Common myeloid progenitor, CD34-positive (primary cell): ENCODE measurements at places on chromosomes 12 and 14.

DNA sequence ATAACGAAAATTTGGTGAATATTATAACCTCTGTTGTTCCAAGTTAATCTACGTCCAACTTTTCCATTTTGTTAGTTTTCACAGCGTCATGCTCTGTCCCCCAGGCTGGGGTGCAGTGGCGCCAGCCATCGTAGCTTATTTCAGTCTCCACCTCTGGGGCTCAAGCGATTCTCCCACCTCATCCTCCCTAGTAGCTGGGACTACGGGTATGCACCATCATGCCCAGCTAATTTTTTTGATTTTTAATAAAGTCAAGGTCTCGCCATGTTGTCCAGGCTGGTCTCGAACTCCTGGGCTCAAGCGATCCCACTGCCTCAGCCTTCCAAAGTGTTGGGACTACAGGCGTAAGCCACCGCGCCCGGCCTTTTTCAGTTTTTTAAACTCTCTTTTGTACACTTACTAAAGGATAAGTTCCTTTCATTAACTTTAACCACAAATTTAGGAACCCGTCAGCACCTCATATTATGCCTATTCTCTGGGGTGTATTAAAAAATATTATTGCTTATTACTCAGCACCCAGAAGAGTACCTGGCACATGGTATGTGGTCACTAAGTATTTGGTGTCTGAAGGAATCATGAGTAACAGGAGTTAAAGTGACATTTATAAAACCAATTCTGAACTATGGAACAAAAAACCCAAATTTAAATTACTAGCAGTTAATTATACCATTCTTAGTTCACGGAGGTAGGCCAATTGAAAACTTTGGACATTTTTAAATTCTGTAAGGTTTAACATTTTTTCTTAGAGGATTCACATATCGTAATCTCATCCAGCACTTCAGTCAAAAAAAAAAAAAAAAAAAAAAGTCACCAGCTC is 925 bp upstream of the MIPOL1 start:
- H3K4me3 ChIP-seq, result peak overlapping the region; percentile 78
- no peaks in the 10 kb centered on the region for H3K27me3 ChIP-seq
- no peaks in the 10 kb centered on the region for H3K36me3 ChIP-seq
- peak overlapping the region; percentile 76 for H3K27ac ChIP-seq
- DNase-seq, result no peak
- H3K4me1 ChIP-seq, result peaks cover 8% of the 10 kb centered on the region

GRCh38 chr12:74515849-74516248 is 21.8 kb upstream of the ATXN7L3B start:
- H3K4me1 ChIP-seq, result no peaks in the 10 kb centered on the region
- DNase-seq, result no peak
- no peak overlapping the region for H3K27ac ChIP-seq
- no peaks in the 10 kb centered on the region for H3K27me3 ChIP-seq
- H3K36me3 ChIP-seq, result no peaks in the 10 kb centered on the region
- no peak overlapping the region for H3K4me3 ChIP-seq

DNA sequence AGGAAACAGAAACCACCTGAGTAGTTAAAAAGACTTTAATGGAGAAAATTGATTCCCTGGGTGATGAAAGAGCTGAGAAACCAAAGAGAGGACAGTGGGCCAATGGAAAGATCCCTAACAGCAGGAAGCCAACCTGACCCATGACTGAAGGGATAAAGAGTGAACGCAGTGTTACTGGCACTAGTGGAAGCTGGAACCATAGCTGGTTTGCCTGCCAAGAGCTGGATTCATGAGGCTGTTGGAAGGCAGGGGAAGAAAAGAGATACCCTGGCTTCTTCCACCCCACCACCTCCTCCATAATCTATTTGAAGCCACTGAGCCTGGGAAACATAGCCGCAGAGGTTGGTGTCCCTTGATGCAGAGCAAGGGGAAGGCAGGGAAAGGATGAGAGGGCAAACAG is 125.5 kb upstream of the PRKD1 start:
- DNase-seq, result no peak
- no peaks in the 10 kb centered on the region for H3K36me3 ChIP-seq
- H3K4me3 ChIP-seq, result no peak overlapping the region
- no peaks in the 10 kb centered on the region for H3K27me3 ChIP-seq

GRCh38 chr12:129184127-129184928 is 331.1 kb downstream of the GLT1D1 start:
- no peaks in the 10 kb centered on the region for H3K27me3 ChIP-seq
- H3K27ac ChIP-seq, result no peak overlapping the region
- H3K36me3 ChIP-seq, result no peaks in the 10 kb centered on the region
- H3K4me3 ChIP-seq, result no peak overlapping the region
- DNase-seq, result no peak

- no peaks in the 10 kb centered on the region for H3K36me3 ChIP-seq
- no peak overlapping the region for H3K4me3 ChIP-seq
- peaks cover 25% of the 10 kb centered on the region for H3K27me3 ChIP-seq
- peaks cover 9% of the 10 kb centered on the region for H3K4me1 ChIP-seq
- no peak for DNase-seq
- no peak overlapping the region for H3K27ac ChIP-seq
Observed at GRCh38 chr14:55133416-55133815, 4.4 kb downstream of the LGALS3 start.

DNA sequence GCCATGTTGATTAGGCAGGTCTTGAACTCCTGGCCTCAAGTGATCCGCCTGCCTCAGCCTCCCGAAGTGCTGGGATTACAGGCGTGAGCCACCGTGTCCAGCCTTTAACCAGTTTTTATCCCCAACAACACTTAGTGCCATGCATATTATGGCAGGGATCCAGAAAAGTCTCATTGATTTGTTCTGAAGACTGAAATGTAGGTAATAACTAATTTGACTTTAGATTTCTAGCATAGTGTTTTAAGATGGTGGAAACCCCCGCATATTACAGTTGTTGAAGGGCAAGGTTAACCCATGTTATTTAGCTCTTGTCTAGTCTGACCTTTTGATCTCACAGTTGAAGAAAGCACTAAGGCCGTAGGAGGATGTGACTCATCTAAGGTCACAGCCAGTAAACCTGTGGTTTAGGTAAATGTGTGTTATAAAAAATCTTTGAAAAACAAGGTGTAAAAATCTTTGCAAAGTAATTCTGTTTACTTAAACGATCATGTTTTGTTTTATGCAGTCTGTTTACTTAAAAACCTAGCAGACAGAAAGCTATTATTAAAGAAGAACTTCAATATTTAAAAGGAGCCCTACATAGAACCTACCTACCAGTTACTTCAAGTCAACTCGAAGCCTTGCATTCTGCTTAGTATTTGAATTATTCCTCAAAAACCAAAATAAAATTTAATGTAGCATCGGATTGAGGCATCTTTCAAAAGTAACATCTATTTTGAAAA is 24.8 kb downstream of the BICDL1 start:
- no peak for DNase-seq
- H3K4me1 ChIP-seq, result no peaks in the 10 kb centered on the region
- no peak overlapping the region for H3K4me3 ChIP-seq
- no peak overlapping the region for H3K27ac ChIP-seq

GRCh38 chr14:94717808-94718207 is 52.1 kb downstream of the GSC start:
- DNase-seq, result no peak
- peaks cover 2% of the 10 kb centered on the region for H3K27me3 ChIP-seq
- no peak overlapping the region for H3K4me3 ChIP-seq
- no peaks in the 10 kb centered on the region for H3K36me3 ChIP-seq
- H3K4me1 ChIP-seq, result no peaks in the 10 kb centered on the region

- no peak for DNase-seq
- H3K4me3 ChIP-seq, result no peak overlapping the region
- H3K4me1 ChIP-seq, result no peaks in the 10 kb centered on the region
- H3K27me3 ChIP-seq, result no peaks in the 10 kb centered on the region
Observed at GRCh38 chr12:109737631-109738030, 24.0 kb downstream of the FAM222A start.

GRCh38 chr14:69685218-69685616 is 73.8 kb downstream of the SUSD6 start:
- no peaks in the 10 kb centered on the region for H3K27me3 ChIP-seq
- H3K27ac ChIP-seq, result no peak overlapping the region
- no peaks in the 10 kb centered on the region for H3K36me3 ChIP-seq
- peaks cover 10% of the 10 kb centered on the region for H3K4me1 ChIP-seq

DNA sequence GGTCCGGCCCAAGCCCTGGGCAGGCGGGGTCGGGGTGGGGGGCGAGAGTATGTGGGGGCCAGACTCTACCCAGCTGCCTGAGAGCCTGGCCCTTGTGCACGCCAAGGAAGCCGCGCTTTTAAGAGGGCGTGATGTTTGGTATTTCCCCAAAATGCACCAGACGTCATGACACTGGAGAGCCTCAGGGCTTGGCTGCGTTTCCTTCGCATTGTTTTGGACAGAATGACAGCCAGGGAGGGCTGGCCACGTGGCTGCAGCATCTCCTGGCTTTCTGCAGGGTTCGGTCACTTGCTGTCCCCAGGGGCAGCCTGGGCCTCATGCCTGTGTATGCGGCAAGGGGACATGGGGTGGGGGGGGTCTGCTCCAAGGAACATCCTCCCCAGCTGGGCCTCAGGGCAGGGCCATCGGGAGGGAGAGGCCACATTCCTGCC is 16.1 kb upstream of the NUDT14 start:
- DNase-seq, result peak; percentile 75
- no peak overlapping the region for H3K27ac ChIP-seq
- no peaks in the 10 kb centered on the region for H3K36me3 ChIP-seq

DNA sequence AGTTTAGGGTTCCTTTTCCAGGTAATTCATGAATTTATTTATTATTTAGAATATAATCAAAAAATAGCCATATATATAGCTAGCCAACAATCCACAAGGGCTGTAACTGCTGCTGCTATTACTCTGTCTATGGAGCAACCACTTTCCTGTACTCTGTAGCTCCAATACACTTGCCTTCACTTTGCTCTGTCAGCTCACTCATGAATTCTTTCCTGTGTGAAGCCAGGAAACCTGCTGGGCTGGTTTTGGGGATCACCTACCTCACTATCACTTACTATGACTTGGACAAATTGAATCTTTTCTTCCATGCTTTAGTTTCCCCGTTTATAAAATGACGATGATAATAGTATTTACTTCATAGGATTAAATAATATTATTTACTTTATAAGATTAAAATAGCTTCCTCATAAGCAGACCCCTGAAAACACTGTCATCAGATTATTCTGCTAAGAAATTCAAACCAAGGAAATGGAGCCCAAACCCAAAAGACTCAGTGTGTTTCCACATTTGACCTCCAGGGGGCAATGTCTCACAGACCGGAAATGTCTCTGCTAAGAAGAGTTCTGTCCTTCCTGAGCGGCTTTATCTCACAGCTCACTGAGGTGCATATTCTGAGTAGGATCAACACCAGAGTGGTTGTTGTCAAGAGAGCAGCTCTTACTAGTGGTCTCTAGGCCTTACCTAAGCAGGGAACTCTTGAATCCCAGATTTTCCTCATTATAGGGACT is 457.1 kb downstream of the DAD1 start:
- no peak overlapping the region for H3K27ac ChIP-seq
- H3K36me3 ChIP-seq, result no peaks in the 10 kb centered on the region
- no peak overlapping the region for H3K4me3 ChIP-seq
- no peaks in the 10 kb centered on the region for H3K4me1 ChIP-seq
- no peaks in the 10 kb centered on the region for H3K27me3 ChIP-seq

GRCh38 chr12:40225984-40226602 is 1.3 kb downstream of the LRRK2 start:
- no peak overlapping the region for H3K27ac ChIP-seq
- no peaks in the 10 kb centered on the region for H3K27me3 ChIP-seq
- no peaks in the 10 kb centered on the region for H3K36me3 ChIP-seq
- no peak overlapping the region for H3K4me3 ChIP-seq
- peaks cover 9% of the 10 kb centered on the region for H3K4me1 ChIP-seq

DNA sequence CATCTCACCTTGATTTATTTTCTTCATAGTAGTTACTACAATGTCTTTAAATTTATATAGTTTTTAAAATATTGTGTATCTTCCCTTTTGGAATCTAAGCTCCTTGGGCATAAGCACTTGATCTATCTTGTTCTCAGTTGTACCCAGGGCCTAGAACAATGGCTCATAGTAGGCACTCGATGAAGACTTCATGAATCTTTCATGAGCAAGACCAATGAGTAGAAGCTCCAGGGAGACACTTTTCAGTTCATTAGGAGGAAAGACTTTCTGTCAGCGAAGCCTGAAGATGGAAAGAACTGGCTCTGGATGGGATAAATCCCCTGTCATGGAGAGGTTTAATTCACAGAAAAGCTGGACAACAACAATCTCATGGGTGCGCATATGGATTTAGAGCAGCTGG is 140.2 kb upstream of the CRY1 start:
- no peak overlapping the region for H3K4me3 ChIP-seq
- no peak overlapping the region for H3K27ac ChIP-seq
- no peaks in the 10 kb centered on the region for H3K36me3 ChIP-seq
- no peak for DNase-seq
- H3K4me1 ChIP-seq, result peaks cover 12% of the 10 kb centered on the region

DNA sequence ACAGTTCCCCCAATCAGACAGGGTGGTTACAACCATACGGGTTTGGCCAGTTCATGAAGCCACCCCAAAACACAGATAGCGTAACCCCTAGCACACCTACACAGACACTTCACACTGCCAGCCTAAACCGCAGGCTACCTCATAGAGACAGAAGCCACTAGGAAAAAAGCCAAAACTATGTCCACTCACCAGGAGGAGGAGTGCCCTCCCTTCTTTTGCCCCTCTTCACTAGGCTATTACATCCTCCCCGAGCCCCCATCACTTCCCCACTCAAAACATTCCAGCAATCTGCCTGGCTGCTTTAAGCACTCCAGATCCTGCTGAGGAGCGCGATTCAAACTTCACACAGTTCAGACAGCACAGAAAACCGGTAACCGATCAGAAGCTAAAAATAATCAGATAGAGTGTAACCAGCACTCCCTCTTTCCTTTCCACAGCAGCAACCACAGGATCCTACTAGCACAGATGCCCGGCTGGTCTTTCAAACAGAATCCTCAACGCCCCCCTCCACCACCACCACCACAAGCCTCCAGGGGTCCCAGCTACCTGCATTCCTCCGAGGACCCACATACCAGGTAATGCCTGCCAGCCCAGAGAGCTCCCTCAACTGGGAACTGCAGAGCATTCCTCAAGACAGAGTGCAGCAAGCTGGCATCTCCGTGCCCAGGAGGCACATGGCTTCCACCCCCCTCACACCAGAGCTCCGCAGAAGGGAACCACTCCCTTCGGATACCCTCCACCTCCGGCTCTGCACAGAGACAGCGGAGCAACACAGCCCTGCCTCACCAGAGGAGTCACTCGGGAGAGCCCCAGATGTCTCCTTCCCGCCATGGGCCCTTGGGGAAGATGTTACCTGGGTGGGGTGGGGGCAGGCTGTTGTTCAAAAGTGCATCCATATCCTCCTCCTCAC is 1.5 kb downstream of the CHD4 start:
- no peaks in the 10 kb centered on the region for H3K27me3 ChIP-seq
- peaks cover 47% of the 10 kb centered on the region for H3K36me3 ChIP-seq
- H3K4me3 ChIP-seq, result peak overlapping the region; percentile 74
- peak; percentile 27 for DNase-seq
- peaks cover 53% of the 10 kb centered on the region for H3K4me1 ChIP-seq
